AG09319 (cell line): ENCODE measurements at places on chromosomes 11 and 22.

GRCh38 chr11:45289369-45289768 is 3.2 kb upstream of the SYT13 start:
- no peak for DNase-seq

GRCh38 chr22:39997939-39998726 is 3.4 kb downstream of the FAM83F start:
- DNase-seq, result no peak

DNA sequence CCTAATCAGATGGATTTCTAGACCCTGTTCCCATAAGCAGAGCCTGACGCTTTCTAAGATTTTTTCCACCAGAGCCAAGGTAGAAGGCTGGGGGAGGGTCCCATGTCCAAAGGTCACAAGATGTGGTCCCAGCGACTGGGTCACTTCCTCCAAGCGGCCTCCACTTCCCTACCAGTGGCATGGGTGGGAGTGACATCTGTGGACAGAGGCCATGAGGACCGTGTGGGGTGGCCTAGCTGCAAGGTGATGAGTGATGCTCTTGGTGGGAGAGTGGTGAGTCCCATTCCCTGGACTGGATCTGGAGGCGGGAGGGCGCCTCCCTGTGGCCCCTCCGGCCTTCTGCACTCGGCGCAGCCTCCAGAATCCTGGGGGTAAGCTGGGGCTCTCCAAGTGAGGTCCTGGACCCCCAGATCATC is 32.4 kb upstream of the PRR5 start:
- DNase-seq, result no peak

GRCh38 chr11:18280438-18281045 is 14.5 kb downstream of the SAA1 start:
- no peak for DNase-seq

DNA sequence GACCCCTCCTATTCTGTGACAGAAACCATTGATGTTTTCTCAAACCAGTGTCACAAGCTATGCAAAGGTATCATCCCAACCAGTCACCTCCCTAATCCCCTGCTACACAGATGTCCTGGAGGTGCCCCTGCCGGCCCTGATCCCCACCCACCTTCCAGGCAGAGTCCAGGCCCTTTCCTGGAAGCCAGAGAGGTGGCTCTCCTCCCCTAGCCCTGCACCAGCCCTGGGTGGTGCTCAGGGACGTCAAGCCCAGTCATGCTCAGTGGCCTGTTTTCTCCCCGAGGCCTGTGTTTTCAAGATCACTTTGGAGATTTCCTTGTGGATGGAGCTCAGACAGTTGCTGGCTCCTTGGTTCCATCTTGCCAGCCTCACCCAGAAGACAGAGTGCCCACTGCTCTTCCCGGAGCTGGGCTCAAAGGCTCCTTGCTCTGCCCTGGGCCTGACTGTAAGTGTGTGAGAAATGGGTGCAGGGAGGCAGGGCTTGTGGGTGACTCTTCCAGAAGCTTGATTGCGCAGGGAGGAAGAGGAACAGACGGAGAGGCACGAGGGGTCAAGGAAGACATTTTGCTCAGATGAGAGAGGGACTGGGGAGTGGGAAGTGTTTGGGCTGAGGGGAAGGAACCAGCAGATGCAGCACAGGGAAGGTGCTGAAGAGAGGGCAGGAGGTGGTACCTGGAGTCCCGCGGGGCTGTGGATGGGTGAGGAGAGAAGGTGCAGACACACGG is 11.3 kb downstream of the P2RY6 start:
- DNase-seq, result no peak

DNA sequence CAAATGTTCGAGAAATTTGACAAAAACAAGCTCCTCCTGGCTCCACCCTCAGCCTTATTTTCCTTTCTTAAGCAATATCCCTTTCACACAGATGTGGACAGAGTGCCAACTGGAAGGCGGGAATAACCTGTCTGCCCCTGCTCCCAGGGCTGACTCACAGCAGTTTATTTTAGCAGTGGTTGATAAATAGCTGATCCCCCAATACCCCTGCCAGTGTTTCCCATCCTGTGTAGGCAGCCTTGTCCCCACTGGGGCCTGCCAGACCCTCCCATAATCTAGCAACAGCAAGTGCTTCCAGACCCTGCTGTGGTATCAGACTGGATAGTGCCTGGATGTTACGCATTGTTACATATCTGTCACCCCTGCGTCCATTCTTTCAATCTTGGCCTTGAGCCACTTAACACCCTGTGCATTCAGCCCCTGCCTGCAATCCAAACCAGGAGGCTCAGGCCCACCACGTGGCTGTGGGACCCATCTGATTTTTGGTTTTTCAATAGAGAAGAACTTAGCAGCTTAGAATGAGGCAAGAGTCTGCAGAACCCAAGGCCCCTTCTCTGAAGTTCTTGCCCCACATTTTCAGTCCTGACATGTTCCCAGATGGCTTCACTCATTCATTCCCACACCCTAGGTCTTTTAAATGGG is 53.7 kb downstream of the PARVA start:
- DNase-seq, result peak; percentile 79

GRCh38 chr11:71354394-71355105 is 93.6 kb downstream of the DHCR7 start:
- DNase-seq, result no peak

DNA sequence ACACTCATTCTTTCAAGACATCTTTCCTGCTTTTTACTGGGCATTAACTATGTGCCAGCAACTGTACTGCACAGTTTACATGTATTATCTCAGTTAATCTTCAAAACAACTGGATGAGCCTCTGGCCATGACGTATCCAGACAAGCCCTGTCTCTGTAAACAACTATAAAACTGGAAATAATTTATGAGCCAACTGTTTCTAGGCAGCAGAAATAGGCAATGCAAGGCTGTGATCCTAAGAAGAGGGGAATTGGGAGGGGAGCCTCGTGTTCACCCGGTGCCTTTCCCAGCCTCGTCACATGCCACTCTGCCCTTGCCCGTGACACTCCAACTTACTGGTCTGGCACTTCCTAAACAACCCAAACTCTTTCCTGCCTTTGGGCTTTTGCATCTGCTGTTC is 82.8 kb downstream of the FBXO7 start:
- DNase-seq, result no peak

- DNase-seq, result no peak
Measured at GRCh38 chr11:1435820-1436467, 46.2 kb downstream of the BRSK2 start.

- DNase-seq, result no peak
Measured at GRCh38 chr11:98296091-98296880, 724.5 kb upstream of the CNTN5 start.

GRCh38 chr11:83827520-83827919 is 541.4 kb upstream of the CCDC90B start:
- DNase-seq, result no peak
